ENCODE measurements at places on chromosomes 2 and 18.

GRCh38 chr2:118814368-118814767 is 33.1 kb downstream of the EN1 start:
- no peak for DNase-seq

GRCh38 chr18:2683055-2683454 is 27.5 kb downstream of the SMCHD1 start:
- no peak for DNase-seq

DNA sequence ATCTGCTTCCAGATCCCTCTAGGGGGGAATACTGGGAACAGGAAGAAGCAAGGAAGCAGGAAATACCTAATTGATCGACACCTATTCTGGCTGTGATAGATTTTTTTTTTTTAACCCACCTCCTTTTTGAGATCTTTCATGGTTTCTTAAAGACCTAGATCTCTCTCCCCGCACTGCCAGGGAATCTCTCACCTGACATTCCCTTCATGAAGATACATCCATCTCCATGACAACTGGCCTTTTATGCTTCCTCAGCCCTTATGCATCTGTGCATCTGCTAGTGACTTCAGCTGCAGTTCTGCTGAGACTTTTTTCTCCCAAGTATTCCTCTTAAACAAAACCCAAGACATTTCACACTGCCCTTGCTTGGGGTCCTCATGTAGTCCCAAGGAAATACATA is 21.1 kb upstream of the CPO start:
- no peak for DNase-seq

- no peak for DNase-seq
Measured at GRCh38 chr2:104945121-104945520, 91.2 kb downstream of the POU3F3 start.

- DNase-seq: no peak
Measured at GRCh38 chr2:16079637-16080036, 139.3 kb downstream of the MYCN start.

GRCh38 chr2:238576674-238577073 is 149.9 kb downstream of the ASB1 start:
- no peak for DNase-seq

- no peak for DNase-seq
Measured at GRCh38 chr18:71625556-71626090, 918.5 kb downstream of the CBLN2 start.

GRCh38 chr2:162000431-162000830 is 73.6 kb downstream of the DPP4 start:
- DNase-seq: no peak

DNA sequence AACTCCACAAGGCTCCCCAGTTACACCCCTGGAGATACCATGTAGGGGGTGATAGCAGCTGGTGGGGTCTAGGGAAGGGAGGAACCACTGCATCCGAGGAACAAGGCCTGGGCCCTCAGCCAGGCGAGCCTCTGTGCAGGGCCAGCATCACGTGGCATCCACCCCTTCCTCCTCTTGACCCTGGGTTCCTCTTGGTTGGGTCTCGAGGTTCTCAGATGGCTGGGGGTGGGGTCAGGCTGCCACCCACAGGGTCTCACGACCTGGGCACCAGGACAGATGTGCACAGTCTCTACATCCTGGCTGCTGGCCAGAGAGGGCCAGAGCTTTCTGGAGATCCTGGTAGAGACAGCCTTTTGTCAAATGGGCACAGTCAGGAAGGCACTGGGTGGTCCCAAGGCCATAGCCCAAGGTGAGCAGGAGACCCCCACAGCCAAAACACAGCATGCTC is 10.4 kb downstream of the HS6ST1 start:
- no peak for DNase-seq

DNA sequence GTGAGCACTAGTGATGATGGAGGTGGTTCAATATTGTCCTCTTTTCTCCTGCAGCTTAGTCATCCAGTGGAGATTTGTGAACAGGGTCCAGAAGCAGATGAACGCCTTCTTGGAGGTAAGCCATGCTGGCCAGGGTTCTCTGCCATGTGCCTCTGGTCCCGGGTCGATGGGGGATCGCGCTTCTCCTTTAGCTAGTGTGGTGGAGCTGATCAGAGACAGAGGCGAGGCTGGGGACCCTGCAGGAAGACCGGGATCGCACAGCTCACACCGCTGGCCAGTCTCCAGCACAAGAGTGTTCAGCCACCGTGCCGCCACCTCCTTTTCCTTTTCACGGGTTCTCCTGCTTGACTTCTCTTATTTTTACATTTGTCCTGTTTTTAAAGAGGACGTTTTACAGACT is 243.4 kb downstream of the ALPK2 start:
- DNase-seq: no peak

GRCh38 chr2:231680992-231681852 is 27.1 kb upstream of the PTMA start:
- no peak for DNase-seq

- DNase-seq: no peak
Measured at GRCh38 chr2:8525582-8526402, 156.1 kb upstream of the ID2 start.

DNA sequence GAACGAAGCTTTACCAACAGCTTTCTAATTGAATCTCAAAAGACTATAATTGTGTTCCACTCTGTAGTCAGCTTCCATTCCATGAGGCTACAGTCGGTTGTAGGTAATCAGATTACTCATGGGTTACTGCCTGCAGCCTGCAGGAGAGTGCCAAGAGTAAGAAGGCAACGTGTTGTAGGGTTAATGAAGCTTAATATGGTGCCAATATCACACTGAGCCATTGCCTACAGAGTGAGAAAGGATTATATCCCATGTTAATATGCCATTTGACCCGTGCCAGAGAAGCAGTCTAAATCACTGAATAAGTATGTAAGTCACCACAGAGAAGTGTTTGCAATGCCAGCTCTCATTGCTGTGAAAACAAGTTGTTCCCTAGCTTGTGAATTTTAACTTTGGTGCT is 734.5 kb upstream of the ACVR2A start:
- DNase-seq: no peak

GRCh38 chr2:136384531-136385303 is 266.8 kb upstream of the CXCR4 start:
- DNase-seq: peak; percentile 77

- no peak for DNase-seq
Measured at GRCh38 chr2:173625315-173625714, 270.6 kb downstream of the CDCA7 start.

GRCh38 chr18:31380912-31381311 is 4.3 kb downstream of the DSG4 start:
- DNase-seq: no peak

DNA sequence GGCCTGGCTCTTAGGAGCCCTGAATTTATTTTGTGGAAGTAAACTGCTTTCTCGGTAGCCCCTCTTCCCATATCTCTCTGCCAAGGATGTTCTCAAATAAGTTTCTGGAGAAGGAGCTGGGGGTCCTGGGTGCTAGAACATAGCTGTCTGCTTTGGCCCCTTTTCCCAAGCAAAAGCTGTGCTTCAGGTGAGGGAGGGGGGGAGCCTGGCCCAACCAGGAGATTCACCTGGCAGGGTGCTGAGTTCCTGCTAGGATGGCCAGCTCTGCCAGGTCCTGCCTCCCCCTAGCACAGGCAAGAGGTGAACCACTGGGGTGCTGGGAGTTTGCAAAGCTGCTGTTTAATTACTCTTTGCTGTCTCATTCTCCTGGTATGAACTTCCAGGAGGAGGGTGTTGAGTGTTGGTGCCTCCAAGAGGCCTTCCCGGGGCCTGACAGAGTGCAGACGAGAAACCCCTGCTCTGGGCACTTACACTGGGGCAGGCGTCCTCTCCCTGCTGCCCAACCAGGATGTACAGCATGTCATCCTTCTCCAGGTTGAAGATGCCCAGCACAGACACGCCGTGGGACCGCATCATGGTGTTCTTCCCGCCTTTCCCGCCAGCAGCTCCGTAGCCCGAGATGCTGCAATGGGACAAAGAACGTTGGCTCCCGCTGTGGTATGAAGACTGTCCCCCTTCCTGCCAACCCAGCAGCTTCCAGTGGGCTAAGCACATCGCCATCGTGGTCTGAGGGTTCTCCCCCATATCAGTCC is 124.2 kb downstream of the CLIP4 start:
- DNase-seq: no peak

GRCh38 chr2:69495008-69495407 is 57.8 kb upstream of the NFU1 start:
- DNase-seq: no peak

GRCh38 chr2:19577723-19578122 is 219.3 kb upstream of the OSR1 start:
- no peak for DNase-seq

DNA sequence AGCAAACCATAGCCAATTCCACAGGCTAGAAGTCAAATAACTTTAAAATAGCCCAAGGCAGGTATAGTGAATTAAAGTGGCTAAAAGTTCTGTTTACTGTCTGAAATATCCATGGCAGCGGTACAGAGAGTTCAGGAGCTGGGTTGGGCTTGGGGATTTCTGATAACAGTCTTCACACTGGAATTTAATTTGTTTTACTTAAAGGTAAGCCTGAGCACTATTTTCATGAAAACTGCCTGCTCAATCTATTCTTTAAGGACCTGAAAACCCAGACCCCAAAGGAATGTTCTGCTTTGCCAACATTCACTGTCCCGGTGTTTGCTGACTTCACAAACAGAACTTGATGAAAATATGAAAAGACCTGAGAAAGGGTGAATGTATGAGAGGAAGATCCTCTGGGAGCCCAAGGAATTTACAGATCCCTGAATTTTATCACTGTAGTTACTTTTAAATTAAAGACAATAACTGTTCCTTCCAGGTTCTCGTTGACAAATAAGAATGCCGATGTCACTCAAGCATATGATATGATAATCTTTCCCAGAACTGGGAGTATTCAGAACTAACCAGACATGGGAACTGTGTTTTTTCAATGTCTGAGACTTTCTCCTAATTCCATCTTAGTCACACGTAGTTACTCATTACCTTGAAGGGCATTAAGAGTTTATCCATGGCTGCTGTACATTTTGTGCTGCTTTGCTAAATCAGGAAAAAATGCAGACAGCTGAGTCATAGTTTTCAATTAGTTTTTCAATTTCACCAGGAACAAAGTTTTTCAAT is 28.3 kb upstream of the ITGB6 start:
- no peak for DNase-seq

GRCh38 chr18:32542221-32542798 is 71.6 kb upstream of the GAREM1 start:
- DNase-seq: no peak

GRCh38 chr18:35662293-35663062 is 80.9 kb downstream of the GALNT1 start:
- DNase-seq: no peak

All from activated CD4-positive, alpha-beta T cell treated with anti-CD3 and anti-CD28 coated beads, Interleukin-10, Interleukin-2, amounts not matched to agents 100 ng/mL and 50 ng/mL, durations not matched to agents 16 hours and 8 hours (primary cell).